Left forelimb (tissue), 1 donor: ENCODE measurements at places on chromosomes 12 and 14.

GRCh38 chr12:15522574-15523187, 200.4 kb downstream of the PTPRO start:
- no peak for DNase-seq

DNA sequence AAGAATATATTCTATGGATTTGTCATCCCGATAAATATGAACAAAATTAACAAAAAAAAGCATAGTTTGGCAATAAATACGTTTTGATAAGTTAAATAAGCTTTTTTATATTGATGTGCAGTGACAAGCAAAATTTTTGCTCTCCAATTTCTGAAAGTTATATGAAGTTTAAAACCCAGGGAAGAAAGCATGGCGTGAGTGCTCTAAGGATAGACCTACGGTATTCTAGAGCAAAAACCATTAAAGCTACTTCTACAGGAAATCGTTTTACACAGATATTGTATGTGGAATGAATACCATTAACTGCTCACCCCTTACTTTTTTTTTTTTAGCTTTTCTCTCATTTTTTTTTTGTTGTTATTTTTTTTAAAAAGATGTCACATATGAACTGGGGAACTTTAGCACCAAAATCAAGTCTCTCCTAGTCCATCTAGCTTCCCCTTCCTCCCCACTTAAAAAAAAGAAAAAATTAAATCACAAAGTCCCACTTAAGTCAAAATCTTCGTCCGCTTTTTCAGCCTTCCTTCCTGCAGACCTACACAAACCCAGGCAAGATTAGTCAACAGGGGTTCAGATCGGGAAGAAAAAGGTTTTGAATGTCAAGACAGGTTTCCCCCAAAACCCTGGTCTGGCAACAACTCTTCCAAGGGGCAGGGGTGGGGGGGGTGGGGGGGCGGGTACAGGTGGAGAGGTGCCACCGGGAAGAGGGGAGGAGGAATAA, 4.4 kb downstream of the ZFP36L1 start:
- no peak for DNase-seq

GRCh38 chr12:105831372-105831771, 307.4 kb downstream of the NUAK1 start:
- no peak for DNase-seq

GRCh38 chr14:20377171-20377570, 33.7 kb downstream of the PARP2 start:
- no peak for DNase-seq

DNA sequence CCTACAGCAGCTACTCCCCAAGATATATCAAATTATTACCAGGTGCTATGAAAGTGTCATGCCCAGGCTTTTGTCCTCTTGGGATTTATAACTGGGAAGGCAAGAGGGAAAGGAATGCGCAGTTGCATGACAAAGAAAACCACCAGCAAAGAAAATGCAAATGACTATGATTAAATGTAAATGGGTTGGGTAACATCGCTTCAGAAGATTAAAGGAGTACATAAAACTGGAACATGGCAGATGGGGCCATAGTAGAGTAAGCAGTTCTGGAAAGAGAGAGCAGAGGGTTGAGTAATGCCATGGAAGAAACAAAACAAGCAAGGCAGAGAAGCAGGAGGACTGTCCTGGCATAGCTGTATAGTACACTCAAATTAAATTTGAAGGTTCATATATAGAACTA, 493.1 kb downstream of the NOVA1 start:
- no peak for DNase-seq

DNA sequence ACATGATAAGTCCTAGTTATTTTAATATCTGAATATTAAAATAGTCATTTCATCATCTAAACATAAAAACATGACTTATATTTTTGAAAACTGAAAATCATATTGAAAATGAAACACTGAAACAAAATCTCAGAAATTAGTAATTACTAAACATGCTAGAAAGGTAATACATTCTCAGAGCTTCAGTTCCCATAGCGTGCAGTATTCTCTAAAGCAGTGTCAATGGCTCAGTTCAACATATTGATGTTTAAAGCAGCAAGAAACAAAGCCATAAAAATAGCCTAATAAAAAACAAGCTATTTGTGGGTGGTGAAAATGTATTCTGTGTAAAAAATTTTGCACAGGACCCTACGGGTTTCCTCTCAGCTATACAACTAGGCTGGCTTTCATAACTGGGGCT, 1337.4 kb downstream of the FSCB start:
- DNase-seq, result no peak

DNA sequence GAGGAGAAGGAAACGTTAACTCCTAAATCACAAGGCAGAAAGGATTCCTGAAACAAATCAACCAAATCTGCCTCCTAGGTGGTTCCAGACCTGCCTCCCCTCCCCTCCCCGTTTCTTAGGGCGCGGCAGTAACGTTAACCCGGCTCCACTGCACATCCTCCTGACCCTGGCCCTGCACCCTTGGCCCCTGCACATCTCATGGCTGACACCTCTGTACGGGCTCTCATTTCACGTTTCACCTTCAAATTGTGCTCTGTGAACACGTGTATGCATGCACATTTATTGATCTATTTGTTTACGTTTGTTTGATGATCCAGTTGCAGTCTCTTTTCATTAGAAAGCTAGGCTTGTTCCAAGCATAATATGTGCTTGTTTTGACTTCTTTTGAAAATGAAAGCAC, 358.1 kb downstream of the ADGRD1 start:
- DNase-seq, result no peak

GRCh38 chr12:101567918-101568317, 26.9 kb upstream of the MYBPC1 start:
- DNase-seq, result no peak

GRCh38 chr14:103001226-103001625, 56.1 kb downstream of the CDC42BPB start:
- no peak for DNase-seq

DNA sequence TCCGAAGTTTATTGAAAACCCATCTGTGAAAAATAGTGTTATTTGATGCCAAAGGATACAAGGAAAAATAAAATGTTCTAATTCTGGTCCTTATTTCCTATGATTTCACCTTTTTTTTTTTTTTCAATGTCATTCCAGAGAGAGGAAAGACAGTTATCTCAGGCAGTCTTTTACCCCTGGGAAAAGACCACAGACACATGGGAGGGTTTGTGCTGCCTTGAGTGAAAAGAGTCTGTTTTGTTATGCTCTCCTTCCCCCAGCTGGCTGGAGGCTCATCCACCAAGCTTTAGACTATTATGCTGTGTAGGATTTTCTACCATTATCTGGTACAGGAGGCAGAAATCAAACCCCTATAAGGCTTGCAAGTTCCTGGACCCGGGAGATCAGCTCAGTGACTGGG, 151.8 kb downstream of the CRADD start:
- DNase-seq, result no peak

- no peak for DNase-seq
These were observed 1447.4 kb upstream of the TMEM132C start for GRCh38 chr12:126819554-126819953.

- no peak for DNase-seq
These were observed 50.5 kb upstream of the TMED10 start for GRCh38 chr14:75226755-75227544.

- no peak for DNase-seq
These were observed 81.8 kb downstream of the SLC38A1 start for GRCh38 chr12:46187023-46187422.

GRCh38 chr12:89101440-89101839, 250.9 kb downstream of the DUSP6 start:
- DNase-seq, result no peak

GRCh38 chr12:114894076-114894475, 210.1 kb upstream of the TBX3 start:
- no peak for DNase-seq

DNA sequence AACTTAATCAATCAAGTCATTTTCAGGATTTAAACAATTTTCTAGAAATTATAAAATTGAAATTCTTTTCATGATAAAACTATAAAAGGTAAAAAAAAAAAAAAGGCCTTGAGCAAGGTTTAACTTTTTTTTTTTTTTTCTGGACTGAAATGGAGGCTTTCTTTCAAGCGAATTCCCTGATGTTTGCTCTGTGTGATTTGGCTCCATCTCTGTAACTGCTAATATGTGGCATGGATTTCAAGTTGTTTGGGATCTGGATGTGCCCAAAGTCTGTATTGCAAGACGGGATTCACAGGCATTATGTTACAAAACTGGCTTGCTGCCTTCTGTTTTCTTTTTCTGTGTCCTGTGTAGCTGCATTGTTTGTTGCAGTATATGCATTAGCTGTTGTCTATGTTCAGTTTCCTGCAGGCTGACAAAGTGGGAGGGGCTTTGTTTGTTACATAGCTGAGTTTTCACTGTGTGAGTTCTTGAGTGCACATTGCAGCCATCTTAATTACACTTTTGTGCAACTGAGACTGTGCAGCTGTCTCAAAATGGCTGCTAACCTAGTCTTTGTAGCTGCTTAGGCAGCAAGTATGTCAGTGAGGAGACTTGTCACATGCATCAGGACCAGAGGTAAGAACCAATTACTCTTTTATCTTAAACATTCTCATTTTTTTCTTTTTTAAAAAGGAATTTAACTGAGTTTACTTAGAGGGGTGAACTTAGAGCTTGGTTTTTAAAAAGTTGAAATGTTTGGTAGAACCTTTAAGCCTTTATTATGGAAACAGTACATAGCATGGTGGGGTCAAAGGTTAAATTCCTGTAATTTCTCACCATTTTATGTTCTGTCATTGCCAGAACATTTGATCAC, 19.5 kb downstream of the ATF7IP start:
- DNase-seq, result peak; percentile 68

DNA sequence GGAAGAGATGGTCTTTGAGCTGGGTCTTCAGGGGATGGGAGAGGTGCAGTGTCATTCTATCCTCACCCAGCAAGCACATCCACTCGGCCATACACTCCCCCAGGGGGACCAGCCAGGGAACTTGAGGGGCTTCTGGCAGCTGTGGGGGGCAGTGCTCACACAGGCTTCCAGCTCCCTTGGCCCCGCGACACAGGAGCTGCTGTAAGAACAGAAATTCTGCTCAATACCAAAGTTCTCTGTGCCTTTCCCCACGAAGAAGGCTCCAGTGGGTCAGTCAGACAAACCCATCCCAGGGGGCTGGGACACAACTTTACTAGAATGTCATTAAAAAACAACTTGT, 289.1 kb upstream of the RTL1 start:
- peak; percentile 45 for DNase-seq

- DNase-seq, result no peak
These were observed 14.0 kb upstream of the PEX5 start for GRCh38 chr12:7175493-7175892.

DNA sequence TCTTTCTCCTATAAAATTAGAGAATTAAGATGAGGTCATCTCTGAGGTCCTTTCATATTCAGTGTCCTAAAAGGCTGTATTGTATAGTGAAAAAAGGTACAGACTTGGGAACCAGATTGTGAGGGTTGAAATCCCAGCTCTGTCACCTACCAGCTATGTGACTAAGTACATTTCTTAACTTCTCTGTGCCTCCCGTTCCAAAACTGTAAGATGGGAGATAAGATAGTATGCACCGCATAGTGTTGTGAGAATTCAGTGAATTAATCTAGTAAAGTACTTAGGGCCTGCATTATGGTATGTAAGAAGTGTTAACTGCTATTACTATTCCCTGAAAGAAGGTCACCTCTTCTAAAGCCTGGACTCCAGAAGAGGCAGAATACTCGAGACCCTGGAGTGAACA, 60.6 kb downstream of the GNG2 start:
- no peak for DNase-seq

DNA sequence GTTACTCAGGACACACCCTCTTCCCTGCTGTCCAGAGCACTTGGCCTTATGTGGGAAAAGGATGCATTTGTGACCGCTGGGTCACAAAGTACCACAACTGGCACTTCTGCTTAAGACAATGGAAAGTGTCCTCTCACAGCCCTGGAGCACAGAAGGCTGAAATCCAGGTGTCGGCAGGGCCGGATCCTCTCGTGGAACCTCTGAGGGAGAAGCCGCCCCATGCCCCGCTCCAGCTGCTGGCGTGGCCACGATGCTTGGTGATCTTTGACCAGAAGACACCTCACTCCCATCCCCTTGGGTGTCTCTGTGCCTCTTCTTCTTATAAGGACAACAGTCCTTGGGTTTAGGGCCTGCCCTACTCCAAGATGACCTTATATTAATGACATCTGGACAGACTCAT, 157.0 kb downstream of the PIWIL1 start:
- DNase-seq, result no peak

DNA sequence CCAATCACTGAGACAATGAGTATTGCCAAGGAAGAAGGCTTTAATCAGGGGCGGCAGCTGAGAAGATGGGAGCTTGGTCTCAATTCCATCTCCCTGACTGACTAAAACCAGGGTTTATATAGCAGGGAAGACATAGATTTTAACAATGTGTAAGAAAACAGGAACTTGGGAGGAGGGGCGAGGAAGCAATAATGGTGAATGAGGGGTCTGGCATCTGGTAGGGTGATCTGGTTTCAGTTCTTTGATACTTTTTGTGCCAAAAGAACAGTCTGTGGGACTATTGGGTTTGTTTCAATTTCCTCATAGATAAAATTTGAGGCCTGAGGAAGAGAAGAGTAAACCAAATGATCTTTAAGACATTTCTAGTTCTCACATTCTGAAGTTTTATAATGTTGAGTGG, 49.2 kb downstream of the FUT8 start:
- DNase-seq, result no peak

DNA sequence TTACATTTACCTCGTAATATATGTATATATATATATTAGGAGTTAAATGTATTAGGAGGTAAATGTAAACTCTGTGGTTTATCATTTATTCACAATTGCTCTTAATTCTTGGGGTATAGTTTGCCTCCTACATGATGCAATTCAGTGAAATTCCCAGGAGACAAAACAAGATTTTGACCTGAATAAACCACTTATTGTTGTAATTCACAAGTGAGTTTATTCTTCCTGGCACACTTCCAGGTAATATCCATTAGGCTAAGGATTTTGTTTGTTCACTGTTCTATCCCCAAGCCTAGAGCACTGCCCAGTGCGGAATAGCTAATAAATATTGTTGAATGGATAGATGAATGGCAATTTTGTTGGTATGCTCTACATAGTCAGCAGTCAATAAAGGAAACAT, 3.0 kb downstream of the SMIM10L1 start:
- DNase-seq, result no peak

DNA sequence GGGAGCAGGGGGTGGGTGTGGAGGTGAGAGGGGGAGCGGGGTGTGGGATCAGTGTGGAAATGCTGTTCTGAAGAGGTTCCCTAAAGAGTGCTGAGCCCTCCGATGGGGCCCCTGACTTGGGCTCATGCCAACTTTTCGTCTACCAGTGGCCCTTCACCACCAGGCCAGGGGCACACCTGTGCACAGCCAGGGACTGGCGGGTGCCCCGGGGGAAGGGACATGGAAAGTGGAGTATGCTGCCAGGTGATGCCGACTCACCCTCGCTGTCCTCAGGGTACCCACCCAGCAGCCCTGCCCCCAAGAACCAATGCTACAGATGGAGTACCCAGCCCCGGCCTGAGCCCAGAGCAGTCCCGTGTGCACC, 26.2 kb downstream of the AMN start:
- DNase-seq, result no peak

GRCh38 chr14:38528582-38528981, 272.7 kb upstream of the CLEC14A start:
- no peak for DNase-seq

GRCh38 chr14:24576182-24576581, at the start of gene CTSG:
CTSG (minus strand) TSS chr14:24576250; CDS start chr14:24576223, 27 bp downstream.
- DNase-seq, result no peak
